ENCODE measurements at places on chromosomes 5 and 9.
A peak's percentile ranks its signal among the peaks of the same experiment; 100 is the strongest.

DNA sequence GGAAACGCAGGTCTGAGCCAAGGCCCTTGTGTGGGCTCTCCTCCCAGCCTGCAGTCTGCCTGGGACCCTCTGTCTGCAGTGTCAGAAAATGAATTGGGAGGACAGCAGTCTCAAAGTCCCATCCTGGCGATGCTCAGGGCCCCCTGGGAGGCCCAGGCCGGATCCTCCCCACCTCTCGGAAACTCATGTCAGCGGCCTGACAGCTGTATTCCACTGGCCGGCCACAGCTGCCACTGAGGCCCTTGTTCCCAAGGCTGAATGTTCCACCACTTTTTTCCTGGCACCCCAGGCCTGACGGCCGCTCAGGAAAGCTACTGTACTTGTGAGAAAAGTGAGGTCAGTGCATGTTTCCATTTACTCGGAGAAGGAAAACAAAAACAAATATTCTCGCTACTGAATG lies 180.0 kb downstream of the FGF18 start:
- DNase-seq: no peak

GRCh38 chr5:1017691-1018455 lies 9.3 kb downstream of the NKD2 start:
- no peak for DNase-seq

- DNase-seq: no peak
Observed at GRCh38 chr9:4839470-4839912, 46.7 kb downstream of the RCL1 start.

DNA sequence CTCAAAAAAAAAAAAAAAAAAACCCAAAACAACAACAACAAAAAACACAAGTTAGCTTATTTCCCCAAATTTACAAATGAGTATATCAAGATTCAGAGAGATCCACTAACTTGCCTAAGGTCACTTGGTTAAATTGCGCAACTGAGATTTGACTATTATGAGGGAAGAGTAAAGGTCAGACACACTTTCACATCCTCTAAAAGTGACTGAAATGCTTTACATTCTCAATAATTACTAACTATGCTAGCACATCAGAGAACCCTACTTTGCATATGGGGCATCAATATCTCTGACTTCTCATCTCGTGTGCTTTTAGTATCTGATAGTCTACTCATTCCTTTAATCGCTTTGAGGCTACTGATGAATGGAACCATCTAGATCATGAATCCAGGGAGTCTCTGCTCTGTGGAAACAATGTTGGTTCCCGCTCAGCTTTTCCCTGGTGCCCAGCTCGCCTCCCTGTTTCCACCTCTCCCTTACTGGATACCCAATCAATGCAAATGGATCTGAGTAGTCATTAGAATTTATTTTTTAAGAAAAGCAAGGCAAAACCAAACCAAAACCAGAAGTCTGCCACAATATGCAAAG lies 182.1 kb upstream of the TRIM32 start:
- no peak for DNase-seq

GRCh38 chr9:14479163-14479560 lies 165.2 kb upstream of the NFIB start:
- DNase-seq: no peak

GRCh38 chr5:181052672-181053487 lies 12.8 kb downstream of the BTNL9 start:
- DNase-seq: no peak

DNA sequence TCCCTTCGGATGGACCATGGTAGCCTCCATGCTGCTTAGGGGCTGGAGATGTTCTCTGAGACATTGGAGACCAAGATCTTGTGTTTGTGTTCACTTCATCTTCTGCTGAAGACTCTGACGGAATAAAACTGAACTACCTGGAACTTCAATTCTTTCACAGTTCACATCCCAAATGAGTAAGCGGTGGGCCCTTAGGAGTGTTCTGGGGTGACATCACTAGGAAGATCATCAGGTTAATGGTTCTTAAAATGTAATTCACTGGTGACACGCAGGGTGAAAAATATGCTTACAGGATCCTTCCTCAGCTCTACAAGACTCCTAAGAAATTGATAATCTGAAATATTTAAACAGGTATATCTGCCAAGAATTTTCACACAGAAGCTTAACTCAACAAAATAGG lies 561.5 kb downstream of the SEMA5A start:
- no peak for DNase-seq

DNA sequence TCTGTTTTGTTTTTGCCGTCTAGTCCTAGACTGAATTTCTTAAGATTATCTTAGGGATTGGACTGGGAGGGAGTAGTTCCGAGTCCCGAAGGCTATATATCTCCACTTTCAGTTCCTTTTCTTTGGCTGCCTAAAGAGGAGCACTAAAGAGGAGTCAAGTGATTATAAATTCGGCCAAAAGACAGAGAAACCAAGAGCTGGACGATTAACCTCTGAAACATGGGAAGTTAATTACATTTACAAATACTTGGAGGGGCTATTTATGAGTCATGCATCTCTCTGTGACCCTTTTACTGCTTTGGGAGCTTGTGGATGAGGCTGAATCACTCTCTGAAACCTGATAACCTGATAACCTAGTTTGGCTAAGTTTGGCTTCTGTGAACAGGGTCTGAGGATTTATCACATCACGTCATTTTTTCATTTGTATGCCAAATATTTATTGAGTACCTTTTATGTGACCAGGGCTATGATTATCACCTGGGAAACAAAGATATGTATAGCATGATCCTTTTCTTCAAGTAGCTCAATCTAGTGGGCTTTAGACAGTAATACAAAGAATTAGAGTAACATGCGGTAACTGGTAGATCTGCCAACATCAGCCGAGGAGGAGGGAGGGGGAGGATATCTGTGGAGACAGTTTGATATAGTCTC lies 180.9 kb downstream of the CD180 start:
- no peak for DNase-seq

DNA sequence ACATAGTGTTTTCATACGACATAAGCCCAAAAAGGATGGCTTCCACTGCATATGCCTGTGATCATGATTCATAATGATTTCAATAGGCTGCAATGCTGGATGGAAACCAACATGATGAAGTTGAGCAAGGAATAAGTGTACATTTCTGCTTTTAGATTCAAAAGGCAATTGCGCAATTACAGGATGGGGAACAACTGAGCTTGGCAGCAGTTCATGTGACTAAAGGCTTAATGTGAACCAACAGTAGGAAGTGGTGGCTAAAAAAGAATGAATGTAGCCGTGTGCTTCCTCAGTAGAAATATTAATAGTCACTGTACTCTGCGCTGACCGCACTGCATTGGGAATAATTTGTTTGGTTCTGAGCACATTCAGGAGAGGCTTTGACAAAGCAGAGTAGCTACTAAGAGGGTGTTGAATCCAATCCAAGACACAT lies 51.2 kb downstream of the SLC1A3 start:
- peak; percentile 23 for DNase-seq

GRCh38 chr9:106859957-106860720 lies 2.8 kb upstream of the ZNF462 start:
- no peak for DNase-seq

GRCh38 chr9:5893591-5894236 lies 3.0 kb downstream of the MLANA start:
- no peak for DNase-seq

GRCh38 chr5:27191786-27192510 lies 153.6 kb upstream of the CDH9 start:
- no peak for DNase-seq

GRCh38 chr5:655406-655805 lies 37.7 kb downstream of the TPPP start:
- no peak for DNase-seq

DNA sequence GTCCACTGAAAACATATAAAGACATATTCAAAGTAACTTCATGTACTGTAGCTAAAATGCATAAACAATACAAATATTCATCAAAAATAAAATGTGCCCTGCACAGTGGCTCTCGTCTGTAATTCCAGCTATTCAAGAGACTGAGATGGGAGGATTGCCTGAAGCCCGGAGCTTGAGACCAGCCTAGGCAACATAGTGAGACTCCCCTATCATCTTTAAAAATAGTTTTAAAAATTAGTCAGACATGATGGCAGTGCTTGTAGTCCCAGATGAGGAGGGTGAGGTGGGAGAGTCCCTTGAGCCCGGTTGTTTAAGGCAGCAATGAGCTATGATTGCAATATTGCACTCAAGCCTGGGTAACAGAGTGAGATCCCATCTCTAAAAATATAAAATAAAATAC lies 534.1 kb downstream of the ANXA1 start:
- DNase-seq: no peak

DNA sequence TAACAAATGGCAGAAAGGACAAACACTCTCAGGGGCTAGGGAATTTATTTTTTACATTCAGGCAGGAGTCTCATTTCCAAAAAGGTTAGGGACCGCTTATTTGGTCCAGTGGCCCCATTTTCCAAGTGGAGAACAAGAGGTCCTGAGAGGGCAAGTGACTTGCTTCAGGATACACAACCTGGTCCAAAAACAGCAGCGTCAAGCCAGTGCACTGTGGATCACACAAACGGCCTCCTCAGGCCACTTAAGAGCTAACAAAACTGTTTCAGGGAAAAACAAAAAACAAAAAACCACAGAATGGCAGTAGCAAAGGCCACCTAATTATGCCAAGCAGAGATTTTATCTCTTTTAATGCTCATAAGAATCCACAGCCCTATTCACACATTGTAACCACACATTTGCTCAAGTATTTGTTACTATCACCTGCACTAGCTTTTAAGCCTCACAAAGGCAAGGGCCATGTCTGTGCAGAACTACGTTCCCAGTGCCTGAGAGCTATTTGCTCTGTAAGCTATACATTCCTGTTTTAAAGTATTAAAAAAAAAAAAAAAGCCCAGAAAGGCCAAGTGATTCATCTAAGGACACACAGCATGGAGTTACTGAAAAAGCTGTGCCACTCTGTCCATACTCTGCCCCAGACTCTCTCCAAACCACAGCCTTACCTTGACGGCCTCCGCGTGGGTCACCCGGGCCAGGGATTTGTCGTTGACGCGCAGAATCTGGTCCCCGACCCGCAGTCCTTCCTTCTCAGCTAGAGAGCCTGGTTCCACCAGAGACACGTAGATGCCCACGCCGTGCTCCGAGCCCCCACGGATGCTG lies 1.5 kb downstream of the WHRN start:
- DNase-seq: no peak

- no peak for DNase-seq
Observed at GRCh38 chr9:77949751-77950436, 81.7 kb downstream of the GNAQ start.

DNA sequence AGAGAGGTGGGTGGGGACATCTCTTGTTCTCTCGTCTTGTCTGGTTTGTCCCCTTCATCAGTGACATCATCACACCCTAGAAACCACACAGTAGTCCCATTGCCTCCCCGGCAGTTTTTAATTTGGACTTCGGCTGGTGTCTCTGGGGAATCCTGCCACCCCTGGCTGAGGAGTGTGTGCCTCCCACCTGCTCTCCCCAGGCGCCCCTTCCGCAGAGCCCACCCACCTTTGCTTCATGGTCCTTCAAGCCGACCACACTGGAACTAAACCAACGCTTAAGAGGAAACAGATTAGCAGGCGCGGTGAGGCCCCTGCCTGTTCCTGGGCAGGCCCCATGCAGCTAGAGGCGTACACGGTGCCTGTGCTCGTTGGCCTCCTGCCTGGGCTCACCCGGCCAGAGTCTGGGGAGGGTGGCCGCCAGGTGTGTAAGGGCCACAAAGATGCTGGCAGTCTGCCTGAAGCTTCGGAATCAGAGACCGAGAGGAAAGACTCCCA lies 107.6 kb upstream of the SPRY4 start:
- DNase-seq: no peak

GRCh38 chr5:148186248-148187003 lies 16.4 kb upstream of the SPINK6 start:
- no peak for DNase-seq

- DNase-seq: no peak
Observed at GRCh38 chr5:155564541-155564940, 551.0 kb downstream of the KIF4B start.

- DNase-seq: no peak
Observed at GRCh38 chr5:82105457-82105856, 133.6 kb downstream of the ATG10 start.

- no peak for DNase-seq
Observed at GRCh38 chr9:31683116-31683515, 701.3 kb upstream of the ACO1 start.

DNA sequence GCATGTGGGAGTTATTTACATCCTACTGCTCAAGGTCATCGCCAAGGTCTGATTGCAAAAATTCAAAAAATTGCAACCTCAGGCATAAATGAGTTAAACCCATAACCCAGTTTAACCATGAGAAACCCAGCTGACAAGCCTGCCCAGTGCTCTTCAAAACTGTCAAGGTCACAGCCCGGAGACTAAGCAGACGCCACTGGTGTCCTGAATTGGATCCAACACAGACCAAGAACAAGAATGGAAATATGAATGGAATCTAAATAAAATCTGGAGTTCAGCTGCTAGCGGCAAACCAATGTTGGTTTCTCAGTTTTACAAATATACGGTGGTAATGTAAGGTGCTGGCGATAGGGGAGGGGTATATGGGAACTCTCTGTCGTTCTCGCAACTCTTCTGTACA lies 201.5 kb upstream of the MVB12B start:
- no peak for DNase-seq

GRCh38 chr5:128965011-128965637 lies at the start of gene SLC27A6:
Gene SLC27A6, plus strand, starts transcription at chr5:128965488. Its CDS starts 650 bp downstream, at chr5:128966138.
- no peak for DNase-seq

DNA sequence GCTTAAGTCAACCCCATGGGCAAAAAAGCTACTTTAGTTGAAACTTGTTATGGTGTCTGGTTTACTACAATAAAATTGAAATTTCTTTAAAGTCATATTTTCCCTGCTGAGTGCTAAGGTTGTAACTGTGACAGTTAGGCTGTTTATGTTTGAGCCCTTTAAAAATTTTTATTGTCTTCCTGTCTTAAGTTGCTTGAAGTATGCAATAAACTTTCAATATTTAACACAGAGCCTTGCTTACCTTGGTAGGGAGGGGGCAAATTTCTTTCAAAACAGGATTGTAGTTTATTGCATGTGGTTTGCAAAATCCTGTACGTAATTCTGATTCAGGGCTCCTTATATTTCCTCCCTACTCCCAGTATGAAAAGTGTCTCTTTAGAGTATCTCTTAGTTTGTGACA lies 465.5 kb upstream of the ACTBL2 start:
- DNase-seq: no peak

DNA sequence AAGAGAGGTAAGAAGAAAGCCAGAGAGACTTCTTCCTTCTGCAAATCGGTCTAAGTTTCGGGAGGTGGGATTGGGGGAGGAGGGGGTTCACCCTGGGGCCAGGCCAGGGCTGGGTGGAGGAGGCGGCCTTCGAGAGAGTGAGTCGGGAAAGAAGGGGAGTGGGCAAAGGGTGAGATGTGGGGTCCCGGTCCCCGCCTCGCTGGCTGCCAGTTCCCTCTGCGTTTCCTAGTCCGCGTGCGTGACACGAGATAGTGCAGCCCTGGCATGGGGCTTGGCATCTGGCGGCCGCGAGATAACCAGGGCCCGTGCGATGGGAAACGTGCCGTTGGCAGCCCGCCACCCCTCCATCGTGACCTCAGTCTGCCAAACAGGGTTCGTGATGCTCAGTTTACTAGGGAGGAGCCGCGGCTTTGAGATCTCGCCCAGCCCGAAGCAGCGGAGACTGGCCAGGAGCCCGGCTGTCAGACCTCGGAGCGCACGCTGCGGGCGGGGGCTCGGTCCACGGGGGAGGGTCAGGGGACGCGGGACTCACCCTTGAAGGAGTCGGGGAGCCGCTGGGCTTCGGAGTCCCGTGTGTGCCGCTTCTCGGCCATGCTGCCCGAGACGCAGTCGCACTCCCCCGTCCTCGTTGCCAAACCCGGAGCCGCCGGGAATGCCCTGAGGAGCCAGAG lies at the start of gene STOM:
STOM (minus strand) TSS at position 656 of the 671 bp plus-strand sequence; CDS start at position 593, 63 bp downstream.
- no peak for DNase-seq

GRCh38 chr5:151155775-151156506 lies 1.6 kb downstream of the ANXA6 start:
- no peak for DNase-seq

GRCh38 chr9:126658956-126659555 lies 45.3 kb downstream of the LMX1B start:
- DNase-seq: no peak

GRCh38 chr5:54703565-54704255 lies 186.2 kb downstream of the SNX18 start:
- DNase-seq: no peak
